Osteoblast (primary cell): ENCODE measurements at places on chromosomes 11 and 22. TPM values are rescaled to one million over a fixed set of nuclear protein-coding genes. Genes with fewer than 3 reads are reported as not detected.

Gene TMEM151A
- 0.29 and 0.36 TPM in 2 replicates for total RNA-seq

Gene GLYATL1
- 0.29 TPM in 1 of 2 replicates, not detected in the other for total RNA-seq

Gene PAMR1
- 49.9 and 60.7 TPM in 2 replicates for total RNA-seq

Gene OR2AT4
- total RNA-seq = not detected in 2 replicates

Gene PAFAH1B2
- 141 and 151 TPM in 2 replicates for total RNA-seq
